Hematopoietic multipotent progenitor cell treated with erythropoietin and hydrocortisone succinate and interleukin-3 and kit ligand, for 6 days (in vitro differentiated cells): ENCODE measurements at places on chromosomes 16 and 17.
A peak's percentile ranks its signal among the peaks of the same experiment; 100 is the strongest.

DNA sequence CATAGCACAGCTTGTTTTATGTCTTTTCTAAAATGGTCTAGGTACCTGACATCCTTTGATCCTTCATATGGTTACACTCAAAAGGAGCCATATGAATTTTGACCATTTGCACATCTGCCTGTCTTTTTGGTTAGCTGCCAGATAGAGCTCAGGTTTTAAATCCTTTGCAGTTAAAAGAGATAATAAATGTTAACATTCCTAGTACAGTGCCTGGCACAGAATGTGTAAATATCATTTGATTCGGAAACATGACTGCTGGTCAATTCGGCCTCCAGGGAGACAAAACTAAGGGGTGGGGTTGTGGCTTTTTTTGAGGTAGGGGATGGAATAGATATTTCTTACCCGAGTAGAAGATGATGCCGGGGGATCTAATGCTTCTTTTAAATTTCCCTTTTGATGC is 64.2 kb downstream of the FTO start:
- no peak for DNase-seq

- no peak for DNase-seq
These were observed 260.1 kb downstream of the PARN start for GRCh38 chr16:14369734-14370598.

GRCh38 chr16:80899809-80900592 is 95.6 kb upstream of the CDYL2 start:
- DNase-seq, result peak; percentile 4

GRCh38 chr17:19322861-19323260 is 39.7 kb downstream of the B9D1 start:
- no peak for DNase-seq

GRCh38 chr16:55204069-55204468 is 119.9 kb upstream of the IRX6 start:
- no peak for DNase-seq

DNA sequence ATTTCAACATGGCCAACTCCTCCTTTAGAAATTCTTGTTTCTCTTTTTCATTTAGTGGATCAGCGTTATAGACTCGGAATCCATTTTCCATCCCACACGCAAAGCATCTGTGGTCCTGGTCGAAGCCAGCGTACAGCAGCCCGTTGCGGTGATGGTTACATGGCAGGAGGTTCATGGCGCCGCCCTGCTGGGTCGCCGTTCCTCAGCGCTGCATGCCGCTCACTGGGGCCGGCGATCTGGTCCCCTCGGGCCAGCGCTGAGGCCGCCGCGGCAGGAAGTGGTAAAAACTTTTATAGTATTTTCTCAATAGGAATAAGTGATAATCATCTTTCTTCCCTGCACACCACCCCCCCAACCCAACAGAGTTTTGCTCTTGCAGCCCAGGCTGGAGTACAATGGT is 29.9 kb upstream of the RHOT1 start:
- DNase-seq, result no peak

DNA sequence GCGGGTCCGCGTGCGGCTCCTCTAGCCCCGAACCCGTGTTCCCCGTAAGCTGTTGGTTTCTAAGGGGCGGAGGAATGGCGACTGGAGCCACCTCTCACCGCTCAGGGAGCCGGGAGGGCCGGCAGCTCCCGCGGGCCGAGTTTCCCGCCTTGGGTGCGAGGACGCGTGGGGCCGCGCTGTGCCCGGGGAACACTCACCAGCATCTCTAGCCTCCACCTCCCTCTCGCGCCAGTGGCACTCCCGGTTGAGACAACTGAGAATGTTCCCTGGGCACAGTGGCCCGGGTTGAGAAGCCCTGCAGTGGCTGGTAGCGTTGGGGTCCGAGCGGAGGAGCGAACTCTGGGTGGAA is 560 bp downstream of the TELO2 start:
- peak; percentile 47 for DNase-seq

GRCh38 chr17:8159459-8160223 is 3.1 kb downstream of the VAMP2 start:
- no peak for DNase-seq

DNA sequence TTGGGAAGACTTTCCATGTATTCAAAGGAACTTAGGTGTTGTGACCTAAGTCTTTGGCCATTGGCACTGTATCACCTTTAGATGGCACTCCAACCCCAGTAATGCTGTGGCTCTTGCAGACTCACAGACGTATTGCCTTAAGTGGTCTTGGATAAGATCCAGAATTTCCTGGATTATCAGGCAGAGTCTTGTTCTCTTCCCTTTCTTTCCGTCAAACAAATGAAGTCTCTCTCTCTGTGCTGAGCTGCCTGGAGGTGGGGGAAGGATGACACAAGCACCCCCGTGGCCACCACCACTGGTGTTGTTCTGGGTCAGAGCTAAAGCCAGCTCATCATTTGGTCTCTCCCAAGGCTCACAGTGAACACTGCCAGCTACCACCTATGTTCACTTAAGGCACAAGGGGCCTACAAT is 789.9 kb upstream of the KIF2B start:
- DNase-seq, result peak; percentile 23

DNA sequence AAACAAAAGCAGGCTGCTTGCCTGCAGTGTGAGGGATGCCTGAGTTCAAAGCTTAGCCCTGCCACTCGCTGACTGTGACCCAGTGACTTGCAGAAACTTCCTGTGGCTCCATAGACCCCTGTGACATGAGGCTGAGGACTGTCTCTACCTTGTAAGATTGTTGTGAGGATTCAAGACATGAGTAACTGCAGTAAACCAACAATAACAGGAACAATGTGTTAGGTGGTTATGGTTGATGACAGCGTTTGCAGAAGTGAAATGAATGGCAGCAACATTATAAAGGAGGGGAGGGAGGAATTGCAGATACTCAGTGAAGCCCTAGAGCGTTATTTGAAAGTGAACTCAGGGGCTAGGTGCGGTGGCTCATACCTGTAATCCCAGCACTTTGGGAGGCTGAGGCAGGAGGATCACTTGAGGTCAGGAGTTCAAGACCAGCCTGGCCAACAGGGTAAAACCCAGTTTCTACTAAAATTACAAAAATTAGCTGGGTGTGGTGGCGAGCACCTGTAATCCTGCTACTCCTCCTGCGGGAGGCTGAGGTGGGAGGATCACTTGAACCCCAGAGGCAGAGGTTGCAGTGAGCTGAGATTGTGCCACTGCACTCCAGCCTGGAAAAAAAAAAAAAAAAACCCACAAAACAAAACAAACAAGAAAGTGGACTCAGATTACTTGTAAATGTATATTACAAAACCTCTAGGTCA is 33.5 kb upstream of the EMP2 start:
- no peak for DNase-seq

GRCh38 chr17:2828397-2829038 is 32.3 kb downstream of the RAP1GAP2 start:
- DNase-seq, result peak; percentile 79

DNA sequence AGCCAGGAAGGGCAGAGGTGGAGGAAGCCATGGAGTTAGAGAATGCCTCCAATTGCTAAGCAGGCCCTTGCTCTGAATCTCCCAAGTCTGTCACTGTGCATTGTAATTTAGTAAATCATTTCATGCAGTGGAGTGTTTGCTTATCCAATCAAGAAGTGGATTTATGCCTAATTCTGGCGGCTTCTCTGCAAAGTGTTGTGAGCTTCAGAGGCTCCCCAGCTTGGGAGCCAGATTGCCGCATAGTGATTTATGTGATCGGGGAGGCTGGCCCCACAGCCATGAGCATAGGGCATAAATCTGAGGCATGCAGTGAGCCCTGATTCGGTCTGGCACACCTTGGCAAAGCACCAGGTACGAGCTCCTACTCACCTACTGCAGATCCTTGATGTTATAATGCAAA is 520.8 kb downstream of the HS3ST4 start:
- DNase-seq, result no peak

- DNase-seq, result no peak
These were observed 7.9 kb downstream of the GNAO1 start for GRCh38 chr16:56199164-56199563.

DNA sequence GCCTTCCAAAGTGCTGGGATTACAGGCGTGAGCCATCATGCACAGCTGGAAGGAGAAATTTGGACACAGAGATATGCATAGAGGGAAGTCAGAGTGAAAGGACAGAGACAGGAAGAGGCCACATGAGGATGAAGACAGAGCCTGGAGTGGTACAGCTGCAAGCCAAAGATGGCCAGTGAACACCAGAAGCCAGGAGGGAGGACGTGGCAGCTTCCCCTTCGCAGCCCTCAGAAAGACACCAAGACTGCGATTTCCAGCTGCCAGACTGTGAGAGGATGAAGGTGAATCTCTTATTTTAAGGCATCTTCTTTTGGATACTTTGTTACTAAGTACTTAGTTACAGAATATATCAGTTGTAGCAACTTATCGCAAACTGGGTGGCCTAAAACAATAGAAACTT is 60.5 kb upstream of the PLCG2 start:
- no peak for DNase-seq

DNA sequence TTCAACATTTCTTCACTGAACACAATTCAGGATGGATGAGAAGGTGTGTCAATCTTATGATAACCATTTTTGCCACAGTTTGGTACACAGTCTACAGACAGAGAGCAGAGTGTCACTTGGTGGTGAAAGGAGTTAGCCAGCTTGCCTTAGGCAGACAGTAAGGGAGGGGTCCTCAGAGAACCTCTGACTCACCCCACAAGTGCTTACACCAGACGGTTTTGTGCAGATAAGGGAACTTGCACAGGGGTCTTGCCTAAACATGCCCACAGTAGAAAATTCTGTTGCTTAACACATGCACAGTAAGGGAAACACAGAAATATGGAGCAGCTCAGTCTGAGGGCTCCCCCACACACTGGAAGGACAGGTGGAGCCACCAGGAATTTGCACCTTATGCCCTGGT is 204.5 kb upstream of the CDH8 start:
- peak; percentile 17 for DNase-seq

DNA sequence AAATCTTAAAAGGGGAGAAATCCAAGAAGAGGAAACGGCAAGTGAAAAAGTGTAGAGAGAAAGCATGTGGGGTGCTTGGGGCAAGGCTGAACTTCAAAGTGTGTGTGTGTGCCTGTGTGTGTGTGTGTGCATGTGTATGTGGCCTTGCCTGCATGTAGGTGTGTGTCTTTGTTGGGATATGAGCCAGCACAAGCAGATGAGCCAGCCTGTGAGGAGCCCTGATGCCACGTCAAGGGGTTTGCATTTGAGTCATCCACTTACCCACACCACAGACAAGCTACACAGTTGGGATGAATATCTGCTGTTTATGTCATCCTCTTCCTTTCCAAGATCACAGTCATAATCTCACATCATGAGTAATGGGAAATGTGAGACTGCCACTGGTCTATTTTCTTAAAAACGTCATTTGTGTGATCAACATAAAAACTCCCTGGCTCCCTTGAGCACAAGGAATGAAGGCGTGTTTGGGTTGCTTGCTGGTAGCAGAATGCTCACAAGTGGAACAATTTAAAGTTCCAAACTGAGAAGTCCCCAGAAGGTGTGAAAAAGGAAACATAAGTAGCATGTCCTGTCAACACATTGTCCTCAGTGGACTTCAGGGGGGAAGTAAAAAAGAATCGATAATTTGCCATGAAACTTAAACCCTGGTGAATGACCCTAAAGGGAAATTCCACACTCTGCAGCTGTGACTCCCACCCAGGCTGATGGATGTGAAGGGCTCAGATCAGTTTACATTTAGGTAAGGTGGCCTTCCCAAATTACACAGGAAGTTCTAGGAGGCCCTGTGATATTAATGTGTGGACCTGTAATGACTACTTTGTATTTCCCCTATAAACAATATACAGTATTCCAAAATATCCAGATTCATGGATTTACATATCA is 14.7 kb downstream of the KCTD19 start:
- no peak for DNase-seq

- DNase-seq, result no peak
These were observed 4.1 kb downstream of the FAM171A2 start for GRCh38 chr17:44359458-44360143.

- no peak for DNase-seq
These were observed 139.5 kb downstream of the BCAS3 start for GRCh38 chr17:60817192-60817591.

DNA sequence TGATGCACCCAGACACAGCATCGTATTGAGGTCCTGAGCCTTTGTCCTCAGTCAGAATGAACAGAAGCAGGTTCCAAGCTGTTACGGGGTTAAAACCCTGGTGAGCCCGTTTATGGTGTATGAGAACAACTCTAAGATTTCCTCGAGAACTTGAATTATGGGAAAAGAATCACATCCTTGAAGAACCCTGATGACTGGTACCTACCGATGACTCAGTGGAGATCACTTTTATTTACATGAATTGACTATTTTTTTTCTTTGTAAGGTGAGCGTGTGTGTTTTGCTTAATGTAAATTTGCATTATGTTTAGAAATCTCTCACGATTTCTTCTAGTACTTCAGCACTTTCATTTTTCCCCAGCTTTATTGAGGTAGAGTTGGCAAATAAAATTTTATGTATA is 3.3 kb upstream of the KRTAP4-4 start:
- DNase-seq, result no peak

DNA sequence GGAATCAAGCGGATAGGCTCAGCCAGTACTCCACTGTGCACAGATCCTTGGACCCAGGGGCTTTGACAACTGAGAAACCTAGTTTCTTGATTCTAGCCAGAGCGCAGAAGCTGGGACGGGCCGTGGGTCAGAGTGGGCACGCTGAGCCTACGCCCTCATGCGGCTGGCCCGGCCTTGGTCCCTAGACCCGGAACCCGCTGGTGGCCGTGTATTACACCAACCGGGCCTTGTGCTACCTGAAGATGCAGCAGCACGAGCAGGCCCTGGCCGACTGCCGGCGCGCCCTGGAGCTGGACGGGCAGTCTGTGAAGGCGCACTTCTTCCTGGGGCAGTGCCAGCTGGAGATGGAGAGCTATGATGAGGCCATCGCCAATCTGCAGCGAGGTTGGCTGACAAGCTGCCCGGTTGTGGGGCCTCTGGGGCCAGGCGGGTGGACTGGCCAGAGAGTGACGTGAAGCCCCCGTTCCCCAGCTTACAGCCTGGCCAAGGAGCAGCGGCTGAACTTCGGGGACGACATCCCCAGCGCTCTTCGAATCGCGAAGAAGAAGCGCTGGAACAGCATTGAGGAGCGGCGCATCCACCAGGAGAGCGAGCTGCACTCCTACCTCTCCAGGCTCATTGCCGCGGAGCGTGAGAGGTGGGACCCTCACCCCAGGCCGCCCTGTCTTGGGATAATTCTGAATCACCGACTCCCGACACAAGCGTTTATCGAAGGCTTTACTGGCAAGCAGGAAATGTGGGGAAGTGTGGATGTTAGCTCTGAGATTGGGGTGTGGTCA is 946 bp downstream of the STUB1 start:
- DNase-seq, result peak; percentile 68

GRCh38 chr17:77087650-77088454 is 52.9 kb upstream of the SEC14L1 start:
- DNase-seq, result no peak

GRCh38 chr17:46738544-46738943 is 79.9 kb downstream of the WNT3 start:
- DNase-seq, result no peak
